Activated CD8-positive, alpha-beta memory T cell treated with anti-CD3 and anti-CD28 coated beads, Interleukin-2, amount 50 U/mL, for 4 hours (primary cell): ENCODE measurements at places on chromosomes 5 and 9.

- DNase-seq: no peak
Measured at GRCh38 chr5:145341842-145342241, 493.3 kb downstream of the PRELID2 start.

DNA sequence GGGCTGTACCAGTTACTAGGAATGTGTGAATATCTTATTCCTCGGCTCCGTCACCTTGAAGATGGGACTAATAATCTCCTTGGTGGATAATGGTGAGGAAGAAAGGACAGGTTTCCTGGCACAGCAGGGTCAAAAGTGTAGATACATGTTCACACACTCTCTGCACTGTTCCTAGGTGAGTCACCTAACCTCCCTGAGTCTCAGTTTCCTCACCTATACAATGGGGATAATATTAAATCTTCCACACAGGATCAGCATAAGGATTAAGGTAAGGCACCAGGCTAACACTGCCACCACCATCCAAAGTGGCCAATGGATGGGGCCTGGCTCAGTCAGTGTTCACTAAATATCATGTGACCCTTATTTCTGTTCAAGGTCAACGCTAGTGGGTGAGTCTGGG, 66.9 kb downstream of the PSMB7 start:
- DNase-seq: no peak

DNA sequence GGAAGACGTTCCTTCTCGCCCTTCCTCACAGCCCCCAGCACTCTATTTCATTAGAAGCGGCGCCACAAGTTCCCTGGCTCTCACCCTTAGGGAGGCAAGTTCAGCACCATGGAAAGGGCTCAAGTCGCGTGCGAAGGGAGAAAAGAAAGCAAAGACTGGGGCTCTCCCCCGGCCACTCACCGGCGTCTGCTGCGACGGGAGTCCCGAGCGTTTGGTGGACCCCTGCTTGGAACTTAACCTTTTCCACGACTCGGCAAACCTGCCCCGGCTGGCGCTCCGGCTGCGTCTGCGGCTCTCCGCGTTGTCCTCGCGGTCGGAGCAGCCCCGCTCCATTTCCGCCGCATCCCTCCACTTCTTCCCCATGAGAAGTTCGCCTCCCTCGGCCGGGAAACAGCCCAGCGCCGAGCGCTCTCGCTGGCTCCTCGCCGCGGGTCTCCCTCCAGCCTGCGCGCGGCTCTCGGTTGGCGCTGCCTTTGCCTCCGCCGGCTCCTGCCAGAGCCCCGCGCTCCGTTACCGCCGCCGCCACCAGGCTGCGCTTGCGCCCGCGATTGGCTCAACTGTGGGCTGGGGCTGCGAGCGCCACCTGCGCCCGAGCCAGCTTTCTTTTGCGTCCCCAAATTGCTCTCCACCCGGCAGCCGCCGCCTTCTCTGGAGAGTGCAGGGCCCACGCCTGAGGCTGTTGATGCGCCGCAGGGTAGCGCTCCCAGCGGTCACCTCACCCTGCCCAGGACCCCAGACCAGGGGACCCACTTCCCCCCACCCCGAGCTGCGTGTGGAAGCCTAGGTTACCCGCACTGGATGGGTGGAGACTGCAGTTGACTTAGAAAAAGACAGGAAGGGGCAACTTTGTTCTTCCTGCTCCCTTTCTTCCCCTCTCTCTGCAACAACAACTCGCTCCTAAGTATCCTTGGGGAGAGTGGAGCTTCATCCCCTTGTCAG, 321.6 kb downstream of the CEMIP2 start:
- no peak for DNase-seq

DNA sequence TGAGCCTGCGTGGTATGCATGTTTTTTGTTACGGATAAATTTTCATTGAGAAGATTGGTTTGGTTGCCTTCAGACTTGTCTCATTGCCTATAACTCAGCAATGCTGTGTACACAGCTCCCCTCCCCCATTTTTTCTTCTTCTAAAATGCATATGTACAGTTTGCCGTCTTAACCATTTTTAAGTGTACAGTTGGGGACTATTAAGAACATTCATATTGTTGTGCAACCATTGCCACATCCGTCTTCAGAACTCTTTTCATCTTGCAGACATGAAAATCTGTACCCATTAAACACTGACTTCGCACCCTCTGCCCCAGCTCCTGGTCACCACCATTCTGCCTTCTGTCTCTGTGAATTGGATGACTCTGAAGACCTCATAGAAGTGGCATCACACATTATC, 6.2 kb downstream of the EXOC3 start:
- no peak for DNase-seq

GRCh38 chr9:21047281-21047691, 15.8 kb upstream of the HACD4 start:
- DNase-seq: no peak

DNA sequence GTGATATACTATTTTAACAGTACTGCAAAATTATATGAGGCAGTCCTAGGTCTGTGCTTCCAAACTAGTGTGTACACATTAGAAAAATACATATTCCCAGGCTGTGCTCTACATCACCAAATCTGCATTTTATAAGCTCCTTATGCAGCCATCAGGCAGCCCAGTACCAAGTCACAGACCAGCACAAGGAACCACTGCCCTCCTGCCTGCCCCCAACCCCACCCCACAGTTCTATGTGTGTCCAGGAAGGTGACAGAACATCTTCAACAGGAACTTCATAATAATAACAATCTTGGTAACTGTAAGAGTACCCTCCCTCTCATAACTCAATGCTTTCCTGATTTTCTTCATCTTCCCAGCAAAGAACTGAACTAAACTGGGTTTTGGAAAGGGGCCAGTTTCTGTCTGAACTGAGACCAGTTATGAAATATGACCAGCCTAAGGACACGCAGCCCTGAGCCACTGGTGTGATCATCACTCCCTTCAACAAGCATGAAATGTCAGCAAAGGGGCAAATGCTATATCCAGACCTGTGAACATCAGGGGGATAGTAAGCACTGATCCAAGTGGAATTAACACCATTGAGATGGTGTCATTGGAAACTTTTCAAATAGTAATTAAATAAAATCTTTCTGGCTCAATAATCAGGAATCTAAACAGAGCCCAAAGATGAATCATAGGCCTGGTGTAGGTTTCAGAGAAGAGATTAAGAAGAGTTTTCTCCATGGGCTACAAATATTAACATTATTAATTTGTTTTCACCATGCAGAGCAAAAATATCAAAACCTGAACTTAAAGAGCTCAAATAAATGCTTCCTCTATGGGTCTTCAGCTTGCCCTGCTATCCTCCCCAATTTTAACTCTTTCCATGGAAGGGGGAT, 82.1 kb downstream of the DPYSL3 start:
- no peak for DNase-seq

DNA sequence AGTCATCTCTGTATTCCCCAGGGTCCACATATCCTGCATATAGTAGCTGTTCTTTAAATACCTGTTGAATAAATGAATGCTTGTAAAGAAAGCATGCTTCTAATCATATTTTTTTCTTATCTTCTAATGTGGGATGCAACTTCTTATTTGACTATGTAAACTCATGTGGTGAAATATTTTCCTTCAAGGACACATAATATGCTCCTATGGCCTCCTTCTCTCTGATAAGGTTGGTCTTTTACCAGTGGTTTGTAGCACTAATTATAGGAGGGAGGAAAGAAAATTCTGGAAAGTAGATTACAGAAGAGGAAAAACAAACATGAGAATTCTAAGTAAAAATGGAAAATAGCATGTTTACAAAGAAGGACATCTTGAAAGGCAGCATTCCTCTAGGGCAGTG, 28.6 kb upstream of the C5orf63 start:
- DNase-seq: no peak

GRCh38 chr5:68002836-68003235, 212.7 kb upstream of the PIK3R1 start:
- no peak for DNase-seq

DNA sequence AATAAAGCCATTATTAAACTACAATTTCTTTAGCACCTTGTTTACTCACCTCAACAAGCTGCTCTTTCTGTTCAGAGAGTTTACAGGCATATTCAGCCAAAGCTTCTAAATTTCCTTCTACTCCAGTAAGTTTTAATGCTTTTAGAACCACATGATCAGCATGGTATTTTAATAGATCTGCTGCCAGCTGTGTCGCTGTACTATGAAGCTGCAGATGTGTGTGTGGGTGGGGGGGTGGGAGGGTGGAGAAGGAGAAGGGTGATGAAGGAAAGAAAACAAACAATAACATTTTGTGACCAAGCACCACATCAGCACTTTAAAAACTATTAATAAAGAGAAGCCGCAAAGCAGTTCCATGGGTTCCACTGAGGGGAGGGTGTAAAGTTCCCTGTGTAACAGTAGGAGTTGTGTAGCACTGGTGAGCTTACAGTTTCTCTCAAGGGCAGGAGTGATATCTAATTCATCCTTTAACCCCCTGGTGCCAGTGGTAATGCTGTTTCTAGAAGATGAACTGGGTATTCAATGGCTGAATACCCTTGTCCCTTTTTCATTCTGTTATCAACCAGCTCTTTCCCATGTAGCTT, 38.5 kb downstream of the ABITRAM start:
- no peak for DNase-seq

DNA sequence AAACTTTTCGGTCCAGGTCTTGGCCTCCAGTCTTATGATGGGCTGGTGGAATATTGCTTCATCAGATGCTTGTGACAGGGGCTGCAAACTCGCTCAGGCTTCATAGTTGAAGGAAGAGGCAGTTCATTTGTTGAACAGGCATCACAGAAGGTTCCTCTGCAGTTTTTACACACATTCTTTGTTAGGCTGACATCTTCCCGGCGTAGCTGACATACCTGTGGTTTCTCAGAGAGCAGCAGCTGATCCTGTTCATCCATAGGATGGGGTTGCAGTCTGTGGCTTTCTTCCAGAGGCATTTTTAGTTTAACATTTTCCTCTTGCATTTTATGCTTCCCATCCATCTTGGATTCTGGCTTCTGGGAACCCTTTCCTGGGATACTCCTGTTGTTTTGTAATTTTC, 1255.2 kb downstream of the EFNA5 start:
- DNase-seq: no peak

DNA sequence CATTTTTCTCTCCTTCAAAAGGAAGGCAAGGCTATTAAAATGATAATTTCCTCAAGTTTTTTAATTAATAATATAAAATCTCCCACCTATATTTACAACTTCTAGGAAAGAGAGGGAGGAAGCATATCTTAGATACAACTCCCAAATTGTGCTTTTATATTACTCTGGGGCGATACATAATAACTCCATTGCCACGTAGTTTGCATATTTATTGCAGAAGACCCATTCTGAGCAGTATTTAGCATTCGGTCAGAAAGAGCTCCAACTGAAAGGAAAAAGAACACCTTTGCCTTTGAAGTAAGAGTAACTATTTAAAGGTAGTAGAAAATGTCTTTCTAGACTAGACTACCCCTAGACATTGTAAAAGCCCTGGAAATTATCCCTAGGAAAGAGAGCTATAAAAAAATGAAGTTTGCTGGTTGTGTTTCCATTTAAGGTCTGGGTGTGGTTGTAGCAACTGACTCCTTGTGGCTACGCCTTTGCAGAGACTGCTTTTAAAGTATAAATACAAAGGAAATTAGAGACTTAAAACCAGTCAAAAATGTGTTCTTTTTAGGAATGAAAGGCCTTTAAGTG, 566.1 kb downstream of the ZNF608 start:
- DNase-seq: no peak
